Stimulated activated CD8-positive, alpha-beta memory T cell treated with anti-CD3 and anti-CD28 coated beads, Interleukin-12 subunit alpha, Interleukin-12 subunit beta, amount 100 ng/mL, for 1 hour (primary cell): ENCODE measurements at places on chromosomes 2 and 18.

DNA sequence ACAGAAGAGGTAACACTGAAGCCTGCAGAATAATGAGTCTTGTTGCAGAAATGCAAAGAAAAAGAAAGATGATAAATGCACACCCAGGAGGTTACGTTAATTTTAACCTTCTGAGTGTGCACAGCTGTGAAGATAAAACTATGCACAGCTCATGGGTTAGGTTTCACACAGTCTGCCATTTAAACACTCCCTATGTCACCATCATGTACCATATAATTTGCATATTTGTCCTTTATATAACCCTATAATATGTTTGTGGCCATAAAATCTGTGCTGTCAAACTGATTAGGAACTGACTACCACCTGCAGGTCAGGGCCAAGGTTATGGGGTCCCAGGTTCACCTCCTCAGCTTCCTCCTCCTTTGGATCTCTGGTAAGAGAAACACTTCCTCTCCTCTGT is 205.5 kb downstream of the RPIA start:
- no peak for DNase-seq

- no peak for DNase-seq
Observed at GRCh38 chr2:58376592-58376991, 135.5 kb upstream of the FANCL start.

DNA sequence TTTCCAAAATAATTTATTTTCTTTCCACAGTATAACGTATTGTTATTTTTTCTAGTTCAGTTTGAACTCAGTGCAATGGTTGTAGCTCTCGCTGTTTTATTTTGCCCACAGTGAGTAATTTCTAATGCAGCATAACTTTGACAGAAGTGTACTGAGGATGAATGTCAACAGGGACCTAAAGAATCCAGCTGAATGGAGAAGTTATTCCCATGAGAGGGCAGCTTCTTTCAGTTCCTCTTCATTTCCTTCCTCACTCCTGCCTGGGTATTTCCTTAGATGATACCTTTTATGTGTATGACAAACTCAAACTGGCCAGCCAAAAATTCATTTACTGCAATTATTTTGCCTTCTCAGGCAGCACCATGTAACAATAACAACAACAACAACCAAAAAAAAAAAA is 1223.1 kb upstream of the ZEB2 start:
- DNase-seq, result no peak

- DNase-seq, result peak; percentile 43
Observed at GRCh38 chr2:44244135-44244871, 31.0 kb upstream of the SLC3A1 start.

DNA sequence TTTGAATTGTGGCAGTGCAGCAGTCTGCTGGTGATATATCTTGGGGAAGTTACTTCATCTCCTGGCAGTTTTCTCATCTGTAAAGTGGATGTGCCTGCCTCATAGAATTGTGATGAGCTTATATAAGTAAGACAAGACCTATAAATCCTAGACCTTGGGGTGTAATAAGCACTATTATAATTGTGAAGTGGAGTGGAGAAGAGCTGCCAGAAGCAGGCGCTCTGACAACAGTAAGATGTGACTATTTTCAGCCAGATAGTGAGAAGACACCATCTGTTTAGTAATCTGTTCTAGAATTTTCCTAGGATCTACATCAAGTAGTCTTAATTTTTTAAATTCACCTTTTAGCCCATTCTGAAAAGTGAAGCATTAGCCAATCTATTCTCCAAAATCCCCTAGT is 85.6 kb upstream of the TSPYL6 start:
- no peak for DNase-seq

DNA sequence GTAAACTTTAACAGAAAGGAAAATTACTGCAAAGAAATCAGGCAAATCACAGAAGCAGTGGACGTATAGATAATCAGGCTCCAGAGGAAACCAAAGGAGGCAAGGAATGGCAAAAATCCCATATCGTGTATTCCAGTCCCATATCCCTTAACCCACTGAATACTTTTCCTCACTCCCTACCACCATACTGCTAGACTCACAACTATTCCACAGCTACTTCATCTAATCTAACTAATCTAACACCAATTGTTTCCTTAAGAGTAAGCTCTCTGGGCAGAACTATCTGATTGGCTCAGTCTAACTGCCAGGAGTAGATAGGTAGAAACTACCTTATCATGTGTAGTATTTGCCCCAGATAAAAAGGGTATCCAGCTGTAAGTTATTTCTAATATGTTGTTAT is 16.3 kb downstream of the WDPCP start:
- DNase-seq, result no peak
